ENCODE measurements at places on chromosomes 13 and 19.

DNA sequence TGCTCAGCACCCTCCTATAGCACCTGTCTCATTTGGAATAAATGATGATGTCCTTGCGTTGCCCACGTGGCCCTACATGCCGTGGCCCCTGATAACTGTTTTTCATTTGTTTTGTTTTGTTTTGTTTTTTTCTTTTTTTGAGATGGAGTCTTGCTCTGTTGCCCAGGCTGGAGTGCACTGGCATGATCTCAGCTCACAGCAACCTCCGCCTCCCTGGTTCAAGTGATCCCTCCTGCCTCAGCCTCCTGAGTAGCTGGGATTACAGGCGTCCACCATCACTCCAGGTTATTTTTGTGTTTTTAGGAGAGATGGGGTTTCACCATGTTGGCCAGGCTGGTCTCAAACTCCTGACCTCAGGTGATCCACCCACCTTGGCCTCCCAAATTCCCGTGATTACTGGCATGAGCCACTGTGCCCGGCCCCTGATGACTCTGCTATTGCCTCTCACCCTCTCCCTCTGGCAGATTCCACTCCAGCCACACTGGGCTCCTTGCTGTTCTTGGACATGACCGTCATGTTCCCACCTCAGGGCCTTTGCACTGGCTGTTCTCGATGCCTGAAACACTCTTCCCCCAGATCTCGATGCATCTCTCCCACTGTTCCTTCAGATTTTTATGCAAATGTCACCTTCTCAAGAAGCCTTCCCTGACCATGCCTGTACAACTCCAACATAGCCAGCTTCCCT lies 7.4 kb downstream of the C5AR2 start:
- DNase-seq = no peak

- DNase-seq = no peak
These were observed 6.1 kb upstream of the RBM42 start for GRCh38 chr19:35622750-35623149.

GRCh38 chr19:55594996-55595545 lies 4.2 kb downstream of the FIZ1 start:
- DNase-seq = no peak

GRCh38 chr13:100069278-100069677 lies 19.6 kb upstream of the PCCA start:
- no peak for DNase-seq

DNA sequence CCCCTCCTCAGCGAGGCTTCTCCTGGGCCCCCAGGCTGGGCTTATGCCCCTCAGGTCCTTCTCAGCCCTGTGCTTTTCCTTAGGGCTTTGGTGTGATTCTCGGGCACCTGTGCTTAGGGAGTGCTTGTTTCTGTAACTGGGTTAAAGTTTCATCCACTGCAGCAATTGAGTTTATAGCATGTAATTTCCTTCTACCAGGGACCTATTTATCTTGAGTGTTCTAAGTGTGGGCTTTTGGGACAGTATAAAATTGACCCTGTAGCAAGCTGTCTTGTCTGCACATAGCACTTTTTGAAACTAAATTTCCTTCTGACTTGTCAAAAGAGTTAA lies 47.6 kb downstream of the GATAD2A start:
- no peak for DNase-seq

GRCh38 chr13:78121459-78122348 lies 203.1 kb upstream of the EDNRB start:
- DNase-seq = peak; percentile 57

DNA sequence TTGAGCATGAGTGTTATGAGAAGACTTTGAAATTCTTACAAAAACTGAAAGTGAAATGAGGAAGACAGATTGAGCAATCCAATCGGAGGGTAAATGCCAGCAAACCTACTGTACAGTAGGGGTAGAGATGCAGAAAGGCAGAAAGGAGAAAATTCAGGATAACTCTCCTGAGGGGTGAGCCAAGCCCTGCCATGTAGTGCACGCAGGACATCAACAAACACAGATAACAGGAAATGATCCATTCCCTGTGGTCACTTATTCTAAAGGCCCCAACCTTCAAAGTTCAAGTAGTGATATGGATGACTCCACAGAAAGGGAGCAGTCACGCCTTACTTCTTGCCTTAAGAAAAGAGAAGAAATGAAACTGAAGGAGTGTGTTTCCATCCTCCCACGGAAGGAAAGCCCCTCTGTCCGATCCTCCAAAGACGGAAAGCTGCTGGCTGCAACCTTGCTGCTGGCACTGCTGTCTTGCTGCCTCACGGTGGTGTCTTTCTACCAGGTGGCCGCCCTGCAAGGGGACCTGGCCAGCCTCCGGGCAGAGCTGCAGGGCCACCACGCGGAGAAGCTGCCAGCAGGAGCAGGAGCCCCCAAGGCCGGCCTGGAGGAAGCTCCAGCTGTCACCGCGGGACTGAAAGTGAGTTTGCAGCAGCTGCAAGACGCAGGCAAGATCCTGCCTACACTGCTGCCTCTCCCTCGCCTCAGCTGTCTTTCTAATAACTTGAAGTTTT lies at the start of gene TNFSF13B:
Gene TNFSF13B (plus strand): TSS at position 118 of the 728 bp plus-strand sequence. CDS start 178 bp downstream, at position 296.
- peak; percentile 52 for DNase-seq

DNA sequence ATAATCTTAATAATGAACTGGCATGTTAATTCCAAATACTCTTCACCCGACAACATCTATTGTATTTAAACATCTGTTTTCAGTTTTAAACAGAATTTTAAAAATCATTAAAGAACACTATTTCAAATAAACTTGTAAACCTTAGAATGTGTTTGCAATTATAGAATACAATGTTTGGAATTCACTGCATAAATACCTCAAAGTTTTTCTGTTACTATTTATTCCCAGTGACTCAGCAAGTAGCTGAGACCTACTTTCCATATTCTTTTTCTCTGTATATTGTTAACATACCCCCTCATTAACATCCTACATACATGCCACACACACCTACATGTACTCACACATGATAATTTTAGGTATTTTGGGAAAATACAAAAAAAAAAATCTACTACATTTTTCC lies 1134.3 kb downstream of the SLITRK1 start:
- no peak for DNase-seq

DNA sequence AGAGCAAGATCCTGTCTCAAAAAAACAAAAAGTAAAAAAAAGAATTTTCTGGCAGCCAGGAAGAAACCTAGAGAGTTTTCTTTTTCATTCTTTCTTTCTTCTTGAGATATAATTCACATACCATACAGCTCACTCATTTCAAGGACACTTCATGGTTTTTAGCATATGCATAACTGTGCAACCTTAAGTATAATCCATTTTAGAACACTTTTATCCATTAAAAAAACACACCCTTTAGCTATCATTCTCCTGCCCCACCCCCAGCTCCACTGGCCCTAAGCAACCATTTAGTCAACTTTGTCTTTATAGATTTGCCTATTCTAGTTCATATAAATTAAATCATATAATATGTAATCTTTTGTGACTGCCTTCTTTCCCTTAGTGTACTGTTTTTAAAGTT lies 8.1 kb upstream of the IPO5 start:
- DNase-seq = no peak

DNA sequence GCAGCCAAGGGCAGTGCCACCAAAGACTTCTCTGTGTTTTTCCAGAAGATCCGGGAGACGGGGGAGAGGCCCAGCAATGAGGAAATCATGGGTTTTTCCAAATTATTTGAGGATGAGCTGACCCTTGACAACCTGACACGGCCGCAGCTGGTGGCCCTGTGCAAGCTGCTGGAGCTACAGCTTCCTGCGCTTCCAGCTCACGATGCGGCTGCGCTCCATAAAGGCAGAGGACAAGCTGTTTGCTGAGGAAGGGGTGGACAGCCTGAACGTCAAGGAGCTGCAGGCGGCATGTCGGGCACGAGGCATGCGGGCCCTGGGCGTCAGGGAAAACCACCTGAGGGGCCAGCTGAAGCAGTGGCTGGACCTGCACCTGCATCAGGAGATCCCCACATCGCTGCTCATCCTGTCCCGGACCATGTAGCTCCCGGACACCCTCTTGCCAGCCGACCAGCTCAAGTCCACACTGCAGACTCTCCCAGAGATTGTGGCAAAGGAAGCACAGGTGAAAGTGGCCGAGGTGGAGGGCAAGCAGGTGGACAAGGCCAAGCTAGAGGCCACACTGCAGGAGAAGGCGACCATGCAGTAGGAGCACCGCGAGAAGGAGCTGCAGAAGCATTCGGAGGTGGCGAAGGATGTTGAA lies 11.7 kb downstream of the ZSCAN1 start:
- no peak for DNase-seq

GRCh38 chr19:14476673-14477401 lies 1.7 kb upstream of the PTGER1 start:
- DNase-seq = no peak

GRCh38 chr13:79011179-79011578 lies 352.2 kb upstream of the OBI1 start:
- no peak for DNase-seq

DNA sequence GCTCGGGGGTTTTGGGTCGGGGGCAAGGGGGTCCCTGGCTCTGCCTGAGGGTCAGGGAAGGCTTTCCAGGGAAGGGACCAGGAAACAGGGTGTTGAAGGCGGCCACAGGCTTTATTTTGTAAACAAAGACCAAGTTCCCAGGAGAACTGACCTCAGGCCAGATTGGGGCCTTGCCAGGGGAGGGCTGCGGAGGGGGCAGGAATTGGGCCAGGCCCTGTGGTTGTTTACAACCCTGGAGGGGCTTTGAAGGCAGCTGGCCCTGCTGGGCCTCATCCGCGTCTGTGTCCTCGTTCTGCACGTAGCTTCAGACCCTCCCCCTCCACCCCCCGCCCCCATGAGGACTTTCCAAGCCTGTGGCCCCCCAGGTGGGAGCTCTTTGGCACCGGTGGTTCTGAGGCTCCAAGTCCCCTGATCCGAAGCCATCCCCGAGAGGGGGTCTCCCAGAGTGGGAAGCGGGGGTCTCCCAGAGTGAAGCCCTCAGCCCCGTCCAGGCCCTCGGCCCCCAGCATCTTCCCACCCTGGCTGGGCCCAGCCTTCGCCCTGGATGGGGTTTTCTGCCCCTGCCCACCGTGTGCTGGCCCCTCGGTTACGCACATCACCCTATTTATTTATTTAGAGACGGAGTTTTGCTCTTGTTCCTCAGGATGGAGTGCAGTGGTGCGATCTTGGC lies 13.5 kb upstream of the BSG start:
- no peak for DNase-seq

DNA sequence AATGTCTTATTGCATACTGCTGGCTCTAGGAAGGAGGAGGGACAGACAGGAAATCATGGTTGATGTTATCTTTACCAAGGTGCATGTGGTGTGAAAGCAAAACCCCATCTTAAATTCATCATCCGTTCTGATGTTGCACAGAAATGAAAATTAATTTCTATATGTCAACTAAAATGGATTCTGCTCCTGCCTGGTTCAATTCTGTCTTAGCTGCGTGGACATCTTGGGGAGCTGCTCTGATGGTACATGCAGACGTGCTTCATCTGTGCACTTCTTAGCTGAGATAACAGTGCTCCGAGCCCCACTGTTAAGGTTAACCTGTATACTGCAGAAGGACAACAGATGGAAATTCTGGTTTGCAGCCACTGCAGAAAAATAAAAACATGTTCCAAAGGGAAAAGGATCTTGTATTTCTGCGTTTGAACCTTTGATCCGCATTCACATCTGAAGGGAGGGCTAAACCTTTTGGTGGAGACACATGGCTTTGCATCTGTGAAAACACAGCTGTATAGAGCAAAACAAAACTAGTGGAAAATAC lies 155.6 kb downstream of the TM9SF2 start:
- peak; percentile 61 for DNase-seq

- no peak for DNase-seq
These were observed 28.5 kb downstream of the POP4 start for GRCh38 chr19:29634423-29635130.

DNA sequence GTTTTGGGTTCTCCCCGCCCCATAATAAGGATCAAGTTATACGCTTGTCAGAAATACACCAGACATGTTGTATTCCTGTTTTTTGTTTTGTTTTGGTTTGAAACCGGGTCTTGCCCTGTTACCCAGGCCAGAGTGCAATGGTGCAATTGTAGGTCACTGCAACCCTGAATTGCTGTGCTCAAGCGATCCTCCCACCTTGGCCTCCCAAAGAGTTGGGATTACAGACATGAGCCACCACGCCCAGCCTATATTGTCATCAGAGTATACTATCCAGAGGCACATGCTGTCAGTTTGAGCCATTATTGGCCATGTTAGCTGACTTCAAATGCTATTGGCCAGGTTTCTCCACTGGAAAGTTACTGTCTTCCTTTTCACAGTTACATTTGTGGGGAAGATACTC lies 9.8 kb downstream of the SAFB start:
- DNase-seq = no peak

- DNase-seq = peak; percentile 79
These were observed 13.5 kb upstream of the TLE5 start for GRCh38 chr19:3075605-3076431.

DNA sequence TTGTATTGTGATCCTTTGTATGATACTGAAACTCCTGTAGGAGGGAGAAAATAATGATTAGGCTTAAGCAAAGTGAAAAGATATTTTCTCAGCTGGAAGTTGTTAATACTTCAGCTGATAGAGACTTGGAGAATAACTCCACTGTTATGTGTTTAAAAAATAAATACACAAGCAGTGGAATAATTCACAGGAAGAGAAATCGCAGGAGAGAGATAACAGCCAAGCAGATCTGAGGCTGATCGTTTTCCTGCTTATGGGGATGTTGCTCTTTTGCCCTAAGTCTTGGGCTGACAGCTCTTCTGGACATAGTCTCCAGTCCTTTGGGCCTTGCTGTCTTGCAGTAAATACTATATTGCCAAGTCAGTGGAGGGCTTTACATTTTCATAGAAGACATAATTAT lies 93.3 kb downstream of the OLFM4 start:
- DNase-seq = no peak

GRCh38 chr13:42413484-42413815 lies 141.5 kb downstream of the AKAP11 start:
- DNase-seq = no peak

GRCh38 chr13:26037302-26037701 lies 14.5 kb downstream of the SHISA2 start:
- peak; percentile 56 for DNase-seq

Data from activated CD4-positive, alpha-beta T cell treated with anti-CD3 and anti-CD28 coated beads, Interleukin-2, Interleukin-6, amounts not matched to agents 100 ng/mL and 50 ng/mL, durations not matched to agents 16 hours and 8 hours (primary cell).